Naive thymus-derived CD4-positive, alpha-beta T cell (primary cell): ENCODE measurements at places on chromosomes 12 and 14. TPM values are rescaled to one million over a fixed set of nuclear protein-coding genes. Genes with fewer than 3 reads are reported as not detected.

Gene ENDOU
- not detected in 2 replicates for total RNA-seq

Gene BBS10
- 11.5 TPM for total RNA-seq

- H3K27me3 ChIP-seq = no peaks in the 10 kb centered on the region
- H3K36me3 ChIP-seq = no peaks in the 10 kb centered on the region
- no peak for DNase-seq
- H3K4me1 ChIP-seq = no peaks in the 10 kb centered on the region
- H3K27ac ChIP-seq = no peak overlapping the region
Measured at GRCh38 chr12:51448618-51449256, 24.1 kb downstream of the SLC4A8 start.

DNA sequence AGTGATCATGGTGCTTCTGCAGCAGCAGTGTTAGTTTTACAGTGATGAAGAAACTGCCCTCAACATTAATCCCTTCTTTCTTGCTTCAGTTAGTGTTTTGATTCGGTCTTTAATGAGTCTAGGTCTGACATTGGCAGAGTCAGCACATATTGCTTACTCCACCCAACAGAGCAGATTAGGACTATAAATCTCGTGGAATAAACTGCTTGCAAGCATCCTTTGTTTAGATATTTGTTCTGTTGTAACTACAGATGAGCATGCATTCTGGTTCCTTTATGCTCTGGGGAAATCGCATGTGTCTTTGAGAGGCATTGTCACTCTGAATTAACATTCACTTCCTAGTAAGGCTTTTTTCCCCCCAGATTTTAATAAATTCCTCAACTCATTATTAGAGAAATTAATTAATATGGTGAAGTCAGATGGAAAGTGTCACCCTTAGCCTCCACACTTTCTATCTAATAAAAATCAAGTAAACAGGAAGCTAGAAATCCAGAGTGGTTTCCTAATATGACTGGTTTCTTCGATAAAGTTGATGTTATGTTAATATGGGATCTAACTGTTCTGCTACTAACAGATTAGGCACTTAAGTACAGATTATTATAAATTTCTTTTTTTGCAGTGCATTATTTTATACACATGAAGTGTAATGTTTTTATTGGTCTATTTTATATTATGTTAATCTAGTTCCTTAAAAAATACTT is 86.2 kb upstream of the SSTR1 start:
- H3K4me1 ChIP-seq = peaks cover 21% of the 10 kb centered on the region
- no peaks in the 10 kb centered on the region for H3K27me3 ChIP-seq
- no peak overlapping the region for H3K27ac ChIP-seq
- H3K4me3 ChIP-seq = no peak overlapping the region

DNA sequence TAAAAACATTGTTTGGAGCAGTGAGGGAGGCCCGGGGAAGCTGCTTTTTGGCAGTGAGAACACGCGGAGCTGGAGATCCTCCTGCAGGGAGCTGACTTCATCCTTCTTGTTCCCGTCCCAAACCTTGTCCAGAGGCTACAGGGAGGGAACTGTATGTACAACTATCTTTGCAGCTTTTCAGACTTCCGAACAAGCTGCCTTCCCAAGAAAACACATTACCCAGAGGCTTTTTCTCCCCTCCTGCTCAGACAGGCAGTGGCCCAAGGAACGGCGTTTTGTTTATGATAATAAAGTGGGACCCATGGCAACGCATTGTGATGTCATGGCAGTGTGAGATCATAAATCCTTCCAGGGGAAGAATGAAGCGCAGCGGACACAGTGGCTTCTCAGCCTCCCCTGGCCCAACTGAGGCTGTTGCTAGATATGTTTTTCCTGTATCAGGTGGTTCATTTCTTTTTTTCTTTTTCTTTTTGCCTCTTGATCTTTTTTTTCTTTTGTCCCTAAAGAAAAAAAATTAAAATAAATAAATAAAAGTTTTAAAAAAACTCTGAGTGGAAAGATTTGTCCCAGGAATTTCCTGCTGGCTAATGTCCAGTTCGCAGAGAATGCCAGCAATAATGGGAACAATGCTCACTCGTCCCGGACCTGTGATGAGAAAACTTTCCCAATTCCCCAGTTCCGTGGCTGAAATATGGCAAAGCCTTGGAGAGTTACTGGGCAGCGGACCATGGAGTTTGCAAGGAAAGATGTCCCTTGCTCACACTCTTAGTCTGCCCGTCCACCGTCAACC is 103.4 kb upstream of the MAP1LC3B2 start:
- H3K27me3 ChIP-seq = no peaks in the 10 kb centered on the region
- no peaks in the 10 kb centered on the region for H3K36me3 ChIP-seq

GRCh38 chr12:513446-513845 is 53.7 kb downstream of the B4GALNT3 start:
- no peak overlapping the region for H3K4me3 ChIP-seq
- no peaks in the 10 kb centered on the region for H3K4me1 ChIP-seq
- DNase-seq = no peak
- no peaks in the 10 kb centered on the region for H3K36me3 ChIP-seq
- H3K27me3 ChIP-seq = peaks cover 3% of the 10 kb centered on the region

DNA sequence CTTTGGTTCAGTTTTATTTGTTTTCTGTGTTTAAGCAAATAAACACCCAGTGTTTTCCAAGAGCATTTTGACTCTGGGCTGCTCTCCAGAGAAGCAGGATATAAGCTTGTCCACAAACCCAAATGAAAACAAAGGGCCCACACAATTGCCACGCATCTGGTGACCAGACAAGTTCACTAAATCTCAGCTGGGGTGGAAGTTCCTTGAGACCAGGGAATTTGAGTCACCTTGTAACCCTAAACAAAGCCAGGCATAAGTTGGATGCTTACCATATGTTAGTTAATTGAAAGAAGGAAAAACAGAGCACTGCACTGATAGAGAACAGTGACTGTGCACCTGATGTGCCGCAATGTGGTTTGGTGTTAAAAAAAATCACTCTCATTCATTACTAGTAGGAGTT is 1.6 kb upstream of the TXNRD1 start:
- no peak overlapping the region for H3K4me3 ChIP-seq
- peaks cover 5% of the 10 kb centered on the region for H3K4me1 ChIP-seq
- H3K36me3 ChIP-seq = no peaks in the 10 kb centered on the region
- H3K27ac ChIP-seq = no peak overlapping the region

DNA sequence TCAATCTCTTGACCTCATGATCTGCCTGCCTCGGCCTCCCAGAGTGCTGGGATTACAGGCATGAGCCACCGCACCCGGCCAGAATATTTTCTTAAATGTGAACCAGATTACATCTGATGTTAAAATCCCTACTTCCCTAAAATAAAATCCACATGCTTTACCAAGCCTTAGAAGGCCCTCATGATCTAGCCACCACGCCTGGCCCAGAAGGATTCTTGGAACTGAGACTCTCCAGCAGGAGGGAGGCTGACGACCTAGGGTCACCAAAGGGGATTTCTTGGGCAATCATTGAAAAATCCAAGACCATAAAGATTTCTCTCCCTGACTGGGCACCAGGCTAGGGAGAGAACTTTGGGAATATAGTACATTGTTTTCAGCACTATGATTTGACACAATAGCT is 25.2 kb upstream of the RASSF3 start:
- no peak overlapping the region for H3K27ac ChIP-seq
- DNase-seq = no peak
- H3K27me3 ChIP-seq = no peaks in the 10 kb centered on the region
- H3K4me3 ChIP-seq = no peak overlapping the region
- no peaks in the 10 kb centered on the region for H3K36me3 ChIP-seq
